ENCODE measurements at places on chromosomes 4 and X. TPM values are rescaled to one million over a fixed set of nuclear protein-coding genes. Genes with fewer than 3 reads are reported as not detected.

The CT45A10 gene
- not detected for total RNA-seq

The DSPP gene
- total RNA-seq, result not detected

The SAGE1 gene
- total RNA-seq, result not detected

The RRH gene
- not detected for total RNA-seq

The CEP135 gene
- 11.0 TPM for total RNA-seq

DNA sequence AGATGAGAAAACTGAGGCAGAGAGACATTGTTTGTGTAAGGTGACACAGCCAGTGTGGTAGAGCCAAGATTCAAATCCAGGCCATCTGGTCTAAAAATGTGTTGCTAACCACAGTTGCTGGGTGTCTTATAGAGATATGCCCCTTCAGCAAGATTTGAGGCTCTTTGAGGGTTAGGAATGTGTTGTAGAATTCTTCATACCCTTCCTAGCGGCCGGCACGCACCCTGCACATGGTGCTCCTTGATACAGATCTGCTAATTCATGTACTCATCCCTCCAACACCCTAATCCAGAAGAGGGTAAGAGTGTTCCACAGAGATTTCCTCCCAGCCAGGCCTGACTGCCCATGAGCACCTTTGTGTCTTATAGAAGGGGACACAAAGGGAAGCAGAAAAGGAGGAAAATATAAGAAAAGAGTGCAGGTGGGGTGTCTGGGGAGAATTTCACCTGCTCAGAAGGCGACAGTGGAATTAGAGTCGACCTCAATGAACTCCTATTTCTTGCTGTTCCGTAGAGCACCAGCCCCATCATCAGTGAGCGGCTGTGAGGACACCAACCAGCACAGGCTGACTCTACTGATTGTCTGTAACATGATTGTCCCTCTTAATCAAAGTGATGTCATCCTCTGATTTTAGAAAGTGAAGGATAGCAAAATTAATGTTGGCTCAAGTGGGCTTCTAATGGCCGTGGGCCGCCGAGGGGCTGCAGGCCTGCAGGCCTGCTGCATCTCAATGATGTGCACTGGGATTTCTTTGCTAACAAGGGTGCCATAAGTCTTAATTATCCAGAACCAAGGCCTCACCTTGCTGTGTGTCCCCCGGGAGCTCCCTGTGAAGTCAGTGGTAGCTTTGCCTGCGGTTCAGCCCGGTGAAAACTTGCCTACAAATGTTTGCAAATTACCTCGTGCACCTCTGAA is 24.2 kb upstream of the SMIM20 start:
- DNase-seq, result no peak

- DNase-seq, result no peak
Observed at GRCh38 chrX:53288189-53288588, 6.8 kb upstream of the IQSEC2 start.

DNA sequence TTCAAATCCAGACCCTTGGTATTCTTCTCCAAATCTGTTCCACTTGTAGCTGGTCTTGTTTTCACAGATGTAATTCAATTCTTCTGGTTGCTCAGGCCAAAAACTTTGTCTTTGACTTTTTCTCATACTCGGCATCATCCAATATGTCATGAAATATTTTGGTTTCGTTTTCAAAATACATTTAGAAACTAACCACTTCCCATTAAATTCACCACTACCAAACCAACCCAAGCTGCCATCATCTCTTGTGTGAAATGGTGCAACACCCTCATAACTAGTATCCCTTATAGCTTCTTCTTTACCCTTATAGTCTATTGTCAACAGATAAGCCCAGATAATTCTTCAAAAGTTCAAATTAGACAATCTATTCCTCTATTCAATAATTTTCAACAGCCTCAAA is 192.1 kb downstream of the PRR32 start:
- no peak for DNase-seq

- DNase-seq, result no peak
Observed at GRCh38 chr4:74005528-74005927, 7.1 kb upstream of the CXCL5 start.

DNA sequence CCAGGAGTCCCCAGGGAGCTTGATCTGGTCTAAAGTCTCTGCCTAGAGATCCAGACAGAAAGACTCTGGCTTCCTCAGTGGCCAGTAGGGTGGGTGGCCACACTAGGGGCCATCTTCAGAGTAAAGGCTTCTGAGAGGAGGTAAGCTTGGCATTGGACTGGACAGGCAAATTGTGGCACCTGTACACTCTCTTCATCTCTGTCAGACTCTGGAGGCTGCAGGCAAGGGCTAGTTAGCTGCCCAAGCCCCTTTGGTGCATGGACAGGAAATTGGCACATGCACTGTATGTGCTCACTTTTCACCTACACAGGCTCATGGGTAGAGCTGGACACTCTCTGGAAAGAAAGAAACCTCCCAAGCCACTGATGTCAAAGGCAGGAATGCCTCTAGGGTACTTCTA is 142.8 kb downstream of the PJA1 start:
- DNase-seq, result no peak

DNA sequence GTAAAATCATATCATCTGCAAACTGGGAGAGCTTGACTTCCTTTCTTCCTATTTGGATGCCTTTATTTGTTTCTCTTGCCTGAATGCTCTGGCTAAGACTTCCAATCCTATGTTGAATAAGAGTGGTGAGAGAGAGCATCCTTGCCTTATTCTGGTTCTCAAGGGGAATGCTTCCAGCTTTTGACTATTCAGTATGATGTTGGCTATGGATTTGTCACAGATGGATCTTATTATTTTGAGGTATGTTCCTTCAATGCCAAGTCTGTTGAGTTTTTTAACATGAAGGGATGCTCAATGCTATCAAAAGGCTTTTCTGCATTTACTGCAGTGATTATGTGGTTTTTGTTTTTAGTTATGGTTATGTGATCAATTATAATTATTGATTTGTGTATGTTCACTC is 2144.6 kb upstream of the TENM3 start:
- no peak for DNase-seq

DNA sequence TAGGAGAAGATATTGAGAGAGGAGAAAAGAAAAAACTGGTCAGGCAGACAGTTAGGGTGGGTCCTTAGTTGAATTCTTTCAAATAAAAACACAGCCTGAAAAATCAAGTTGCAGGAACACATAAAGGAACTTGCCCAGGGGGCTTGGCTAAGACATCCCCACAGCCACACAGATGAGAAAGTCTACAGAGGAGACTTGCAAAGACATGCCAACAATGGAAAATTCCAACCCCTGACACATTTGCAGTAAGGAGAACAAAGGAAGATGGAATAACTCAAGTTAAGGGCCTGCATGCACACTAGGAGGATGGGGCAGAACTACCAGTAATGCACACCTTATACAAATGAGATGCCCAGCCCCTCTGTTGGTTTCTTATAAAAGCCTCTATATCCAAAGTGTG is 197.6 kb downstream of the CPXCR1 start:
- DNase-seq, result no peak

DNA sequence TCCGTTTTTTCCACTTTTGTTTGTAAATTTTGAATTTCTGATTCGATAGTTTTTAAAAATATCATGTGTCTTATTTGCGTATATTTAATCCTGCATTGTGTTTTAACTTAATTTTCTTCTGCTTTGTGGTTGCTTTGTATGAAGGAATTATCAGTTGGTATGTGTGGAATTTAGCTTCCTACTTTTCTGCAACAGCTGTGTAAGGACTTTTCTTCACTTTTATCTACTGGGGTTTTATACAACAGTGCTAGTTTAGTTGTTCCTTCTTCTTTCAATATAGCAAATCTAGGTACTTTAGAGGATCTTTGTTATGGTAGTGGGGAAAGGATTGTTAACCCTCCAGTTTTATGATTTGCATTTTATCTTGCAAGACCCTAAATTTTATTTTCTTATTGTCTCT is 410.3 kb downstream of the CCSER1 start:
- no peak for DNase-seq

- no peak for DNase-seq
Observed at GRCh38 chrX:13092455-13092941, 48.1 kb upstream of the FAM9C start.

GRCh38 chrX:86066998-86067397 is 19.6 kb upstream of the CHM start:
- no peak for DNase-seq

DNA sequence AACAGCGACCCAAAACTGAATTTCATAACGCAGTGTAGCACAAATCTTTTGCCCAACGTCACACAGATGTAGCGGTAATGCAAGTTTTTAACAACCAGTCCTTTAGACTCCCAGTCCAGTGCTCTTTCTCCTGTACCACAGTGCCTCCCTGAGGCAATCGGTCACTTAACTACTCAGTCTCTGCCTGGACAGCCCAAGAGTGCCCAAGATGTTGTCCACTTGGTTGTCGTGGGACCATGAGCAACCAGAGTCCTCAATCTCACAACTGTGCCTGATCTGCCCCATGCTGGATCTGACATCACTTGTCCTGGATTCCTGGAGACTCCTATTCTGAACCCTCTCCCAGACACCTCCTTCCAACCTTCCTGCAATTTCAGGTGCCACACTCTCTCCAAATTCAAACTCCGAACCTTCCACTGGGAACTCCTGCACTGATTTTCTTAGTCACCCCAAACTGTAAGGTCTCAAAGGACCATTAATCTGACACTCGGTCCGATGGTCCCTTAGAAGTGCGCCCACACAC is 702 bp downstream of the MMGT1 start:
- DNase-seq, result peak; percentile 19

DNA sequence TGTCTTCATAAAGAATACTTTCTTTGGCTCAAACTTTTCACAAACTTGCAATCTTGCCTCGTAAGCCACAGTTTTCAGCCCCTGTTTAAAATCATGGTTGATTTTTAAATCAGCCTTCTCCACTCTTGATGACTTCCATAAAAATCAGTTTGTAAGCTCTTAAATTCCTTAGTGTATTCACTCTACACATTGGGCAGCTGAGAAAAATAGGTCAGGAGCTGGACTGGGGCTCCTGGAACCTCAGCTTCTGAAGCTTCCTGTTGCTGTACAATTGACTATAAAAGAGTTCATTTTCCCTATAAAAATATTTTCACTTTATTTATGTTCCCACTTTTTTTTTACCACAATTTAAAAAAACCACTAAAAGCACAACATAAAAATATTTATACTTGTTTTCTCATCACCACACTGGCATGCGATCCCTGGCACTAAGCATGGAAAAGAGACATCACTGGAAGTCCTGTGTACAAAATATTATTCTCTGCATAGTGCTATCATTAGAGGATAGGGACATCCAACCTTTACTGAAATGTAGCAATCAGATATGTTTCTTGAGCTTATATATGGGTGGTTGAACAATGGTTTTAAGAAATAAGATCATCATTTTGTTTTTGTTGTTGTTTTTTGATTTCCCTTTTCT is 345.7 kb downstream of the FBXO8 start:
- peak; percentile 50 for DNase-seq

- no peak for DNase-seq
Observed at GRCh38 chrX:41946989-41947612, 23.7 kb upstream of the CASK start.

DNA sequence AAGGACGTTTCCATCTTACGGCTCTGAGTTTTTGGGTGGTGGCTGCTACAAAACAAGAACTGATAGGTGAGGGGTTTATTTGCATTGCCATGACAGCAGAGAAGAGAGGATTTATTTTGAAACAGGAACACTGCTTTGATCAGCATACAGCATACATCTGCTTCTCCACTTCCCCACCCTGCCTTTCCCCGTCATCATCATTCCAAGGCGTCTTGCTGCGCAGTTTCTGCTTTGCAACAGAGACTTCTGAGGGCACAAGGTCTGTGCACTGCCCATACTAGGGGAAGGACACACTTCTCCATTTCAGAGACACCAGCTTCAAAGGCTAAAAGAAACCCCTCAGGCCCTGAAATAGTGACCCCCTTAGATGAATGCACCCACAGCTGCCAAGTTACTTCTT is 19.1 kb downstream of the STARD8 start:
- no peak for DNase-seq

- DNase-seq, result no peak
Observed at GRCh38 chr4:824461-825062, 1.4 kb downstream of the CPLX1 start.

DNA sequence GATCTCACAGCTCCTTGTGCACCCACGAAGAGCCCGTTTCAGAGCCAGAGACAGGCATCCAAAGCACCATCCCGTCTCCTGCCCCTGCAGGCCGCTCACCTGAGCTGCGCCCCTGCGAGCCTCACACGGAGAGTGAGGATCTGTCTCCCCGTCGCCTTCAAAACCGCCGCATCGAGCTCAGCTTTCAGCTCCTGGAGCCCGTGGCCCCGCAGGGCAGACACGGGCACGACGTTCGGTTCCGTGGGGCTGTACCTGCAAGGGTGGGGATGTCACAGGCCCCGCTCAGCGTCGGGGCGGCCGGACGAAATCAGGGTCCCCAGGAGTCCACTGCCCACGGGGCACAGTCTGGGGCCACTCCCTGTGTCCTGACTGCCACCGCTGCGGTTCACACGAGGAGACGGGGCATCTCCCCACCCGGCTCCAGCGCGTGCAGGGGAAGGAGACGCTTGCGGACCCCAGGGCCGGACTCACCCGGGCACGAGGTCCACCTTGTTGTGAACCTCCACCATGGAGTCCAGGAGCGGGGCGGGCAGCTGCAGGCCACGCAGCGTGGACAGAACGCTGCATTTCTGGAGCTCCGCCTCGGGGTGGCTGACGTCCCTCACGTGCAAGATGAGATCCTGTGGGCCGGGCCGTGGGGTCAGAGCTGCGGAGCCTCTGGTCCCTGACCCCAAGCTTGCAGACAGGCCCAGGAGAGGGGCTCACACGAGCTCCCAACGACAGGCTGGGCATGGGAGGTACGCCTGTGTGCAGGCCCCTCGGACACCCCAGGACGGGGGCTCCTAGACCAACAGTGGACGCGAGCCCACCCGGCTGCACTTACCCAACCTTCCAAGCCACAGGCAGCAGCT is 11.1 kb downstream of the GTPBP6 start:
- DNase-seq, result no peak

DNA sequence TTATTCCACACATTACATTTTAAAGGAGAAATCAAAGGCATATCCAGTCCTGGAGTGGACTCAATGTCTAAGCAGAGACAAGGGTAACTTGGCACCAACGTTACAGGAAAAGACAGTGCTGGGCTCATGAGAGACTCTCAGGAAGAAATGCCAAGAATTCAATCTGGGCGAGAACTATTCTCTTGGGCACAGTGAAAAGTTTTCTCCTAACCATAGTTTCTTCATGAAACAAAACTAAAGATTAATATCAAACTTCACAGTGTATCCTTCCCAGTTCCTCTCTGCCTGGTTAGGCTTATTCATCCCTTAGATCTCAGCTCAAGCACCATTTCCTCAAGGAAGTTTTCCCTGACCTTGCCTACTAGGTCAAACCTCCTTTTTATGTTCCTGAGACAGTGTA is 109.4 kb upstream of the TLL1 start:
- no peak for DNase-seq

GRCh38 chr4:48030470-48030869 is 13.9 kb downstream of the NIPAL1 start:
- DNase-seq, result no peak

DNA sequence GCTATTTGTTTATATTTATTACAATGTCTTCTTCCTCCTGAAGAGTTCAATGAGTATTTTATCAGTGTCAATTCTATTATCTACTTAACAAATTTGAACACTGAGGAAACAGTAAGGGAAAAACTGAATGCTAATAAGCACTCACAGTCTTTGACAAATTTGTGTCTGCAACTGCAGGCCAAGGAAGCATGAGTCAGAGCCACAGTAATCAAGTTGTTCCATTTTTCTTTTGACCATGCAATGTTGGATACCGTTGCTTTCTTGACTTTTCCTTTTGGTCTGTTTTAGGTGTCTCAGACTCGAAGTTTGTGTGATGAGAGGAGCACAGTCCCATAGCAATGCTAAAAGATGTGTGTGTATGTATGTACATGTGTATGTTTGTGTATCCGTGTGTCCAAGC is 359.6 kb downstream of the IL1RAPL1 start:
- no peak for DNase-seq
